CMK (cell line): ENCODE measurements at places on chromosomes 12 and 14.

DNA sequence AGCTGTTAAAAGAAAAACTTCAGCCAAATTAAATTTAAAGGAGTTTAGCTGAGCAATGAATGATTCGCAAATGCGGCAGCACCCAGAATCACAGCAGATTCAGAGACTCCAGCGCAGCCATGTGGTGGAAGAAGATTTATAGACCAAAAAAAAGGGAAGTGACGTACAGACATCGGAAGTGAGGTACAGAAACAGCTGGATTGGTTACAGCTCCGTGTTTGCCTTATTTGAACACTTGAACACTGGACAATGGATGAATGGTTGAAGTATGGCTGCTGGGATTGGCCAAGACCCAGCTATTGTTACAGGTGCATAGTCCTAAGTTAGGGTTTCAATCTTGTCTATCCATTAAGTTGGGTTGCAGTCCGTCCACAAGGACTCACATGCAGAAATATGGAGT lies 42.6 kb downstream of the GALNT8 start:
- DNase-seq, result no peak

DNA sequence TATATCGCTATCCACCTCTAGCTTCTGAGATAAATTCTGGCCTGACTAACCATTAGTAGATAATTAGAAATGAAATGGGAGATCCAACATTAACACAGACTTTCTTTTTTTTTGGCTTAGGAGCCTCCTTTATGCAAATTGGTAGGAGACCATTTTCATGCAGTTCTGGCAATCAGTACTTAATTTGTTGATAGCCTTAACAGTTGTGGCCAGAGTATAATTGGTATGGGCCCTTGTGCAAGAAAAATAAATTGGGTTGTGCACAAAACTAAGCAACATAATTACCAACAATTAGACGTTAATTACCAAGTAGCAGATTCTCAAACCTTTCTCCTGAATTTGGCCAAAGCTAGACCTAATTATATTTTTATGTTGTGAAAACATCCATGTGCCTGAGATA lies 111.0 kb downstream of the MGAT4C start:
- DNase-seq, result no peak

- no peak for DNase-seq
Observed at GRCh38 chr12:92554158-92555073, 148.4 kb upstream of the PLEKHG7 start.

GRCh38 chr14:69630360-69630759 lies 19.0 kb downstream of the SUSD6 start:
- DNase-seq, result no peak

GRCh38 chr12:62403031-62403430 lies 63.6 kb upstream of the MON2 start:
- no peak for DNase-seq

DNA sequence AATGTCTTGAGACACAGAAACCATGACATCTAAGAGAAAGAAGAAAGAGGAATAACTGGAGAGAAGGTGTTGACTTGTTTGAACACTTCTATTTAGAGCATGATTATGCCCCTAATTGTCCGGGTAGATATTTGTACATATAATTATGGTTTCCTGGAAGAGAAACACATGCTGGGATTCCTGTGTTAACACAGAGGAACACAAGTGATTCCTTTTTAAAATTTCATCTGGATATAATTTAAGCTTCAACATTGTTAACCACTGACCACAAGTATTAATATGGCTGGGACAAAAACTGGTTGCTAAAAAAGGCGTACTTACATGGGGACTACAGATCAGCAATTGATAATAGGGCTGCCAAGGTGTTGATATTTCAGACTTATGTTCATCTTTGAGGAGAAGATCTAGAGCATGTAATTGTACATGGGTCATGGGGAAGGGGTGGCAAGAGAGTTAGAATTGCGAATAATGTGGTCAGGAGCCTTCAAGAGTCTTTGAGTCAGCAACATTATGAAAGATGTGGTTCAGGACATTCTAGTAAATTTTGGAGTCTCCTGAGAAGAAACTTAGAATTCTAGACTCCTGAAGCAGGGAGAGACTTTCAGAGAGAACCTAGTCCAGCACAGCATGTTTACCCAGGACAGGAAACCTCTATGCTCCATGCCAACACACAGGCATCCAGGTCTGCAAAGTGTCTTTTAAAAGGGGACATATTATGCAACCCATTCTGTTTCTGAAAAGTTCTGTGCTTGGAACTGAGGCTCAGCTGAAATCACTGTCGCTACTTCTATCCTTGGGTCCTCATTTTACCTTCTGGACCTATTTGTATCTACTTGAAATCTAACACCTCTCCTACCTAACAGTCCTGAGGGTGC lies 56.5 kb downstream of the SLC38A1 start:
- DNase-seq, result no peak

GRCh38 chr12:110776410-110776809 lies 33.7 kb upstream of the PPP1CC start:
- DNase-seq, result no peak

- DNase-seq, result no peak
Observed at GRCh38 chr12:124777399-124778372, 86.0 kb downstream of the SCARB1 start.

- no peak for DNase-seq
Observed at GRCh38 chr14:103008768-103009357, 48.5 kb downstream of the CDC42BPB start.

DNA sequence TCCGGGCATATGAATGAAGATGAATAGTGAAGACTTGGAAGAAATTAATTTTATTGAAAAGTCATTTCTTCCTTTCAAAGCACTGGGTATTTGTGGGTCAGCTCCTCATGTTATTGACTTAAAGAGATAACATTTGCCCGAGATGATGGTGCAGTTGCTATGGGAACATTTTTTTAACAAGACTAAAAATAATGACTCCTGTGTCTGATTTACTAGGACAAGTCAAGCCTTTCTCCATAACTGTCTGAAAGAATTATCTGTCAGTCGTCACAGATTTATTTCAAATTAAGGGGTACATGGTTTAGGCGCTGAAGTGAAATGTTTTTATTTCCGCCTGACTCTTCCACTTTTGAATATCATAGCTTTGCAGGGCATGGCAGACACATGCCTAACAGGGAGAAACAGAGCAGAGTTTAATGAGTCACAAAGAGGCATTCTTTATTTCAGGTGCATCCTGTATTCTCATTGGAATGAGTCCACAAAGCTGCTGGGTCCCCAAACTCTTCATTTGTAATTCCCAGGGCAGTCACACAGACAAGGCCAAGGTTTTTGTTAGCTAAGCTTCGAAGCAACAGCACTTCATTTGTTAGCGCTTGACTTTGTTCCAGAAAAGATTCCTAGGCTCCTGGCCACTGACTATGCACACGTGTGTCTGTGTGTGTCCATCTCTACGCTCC lies 4.3 kb upstream of the GPHB5 start:
- no peak for DNase-seq

DNA sequence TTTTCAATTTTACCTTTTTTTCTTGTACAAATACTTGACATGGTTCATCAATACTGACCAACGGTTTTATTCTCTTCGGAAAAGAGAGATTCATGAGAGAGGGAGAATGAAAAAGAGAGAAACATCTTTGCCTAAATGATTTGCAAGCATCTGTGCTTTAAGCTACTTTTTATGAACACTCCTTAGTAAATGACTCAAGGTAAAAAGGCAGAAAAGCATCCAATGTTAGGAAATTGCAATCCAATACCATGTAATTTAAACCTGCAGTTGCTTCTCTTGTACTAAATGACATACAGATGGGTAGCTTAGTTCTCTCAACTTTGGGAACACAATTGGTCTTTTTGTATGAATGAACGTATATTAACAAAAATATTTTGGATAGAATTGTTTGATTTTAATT lies 46.1 kb downstream of the MSRB3 start:
- no peak for DNase-seq

- DNase-seq, result no peak
Observed at GRCh38 chr12:3251067-3251466, 173.9 kb downstream of the TSPAN9 start.

GRCh38 chr12:63855299-63855698 lies 10.8 kb downstream of the SRGAP1 start:
- no peak for DNase-seq

DNA sequence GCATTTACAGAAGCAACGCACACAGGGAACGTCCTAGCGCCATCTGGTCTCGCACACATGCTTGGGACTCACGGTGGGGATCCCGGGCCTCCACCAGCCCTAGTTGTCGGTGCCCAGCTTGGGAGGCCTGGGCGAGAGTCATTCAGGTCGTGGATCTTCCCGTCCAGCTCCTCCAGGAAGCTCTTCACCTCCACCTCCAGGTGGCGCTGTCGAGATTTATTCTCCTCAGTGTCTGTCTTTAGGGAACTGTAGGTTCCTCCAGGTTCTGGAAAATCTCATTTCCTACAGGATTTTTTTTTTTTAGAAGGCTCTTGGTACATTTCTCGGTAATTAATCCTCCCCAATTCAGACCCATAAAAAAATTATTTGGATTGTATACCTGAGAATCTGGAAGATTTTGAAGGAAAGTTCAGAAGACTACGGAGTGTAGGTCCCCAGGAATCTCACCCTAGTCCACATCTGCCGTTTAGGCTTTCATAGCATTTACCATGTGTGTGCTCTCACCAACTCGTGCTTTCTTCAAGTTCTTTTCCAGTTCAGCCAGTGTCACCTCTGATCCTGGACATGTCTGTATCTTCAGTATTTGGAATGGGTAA lies 910.0 kb downstream of the TMEM121 start:
- DNase-seq, result peak; percentile 31

DNA sequence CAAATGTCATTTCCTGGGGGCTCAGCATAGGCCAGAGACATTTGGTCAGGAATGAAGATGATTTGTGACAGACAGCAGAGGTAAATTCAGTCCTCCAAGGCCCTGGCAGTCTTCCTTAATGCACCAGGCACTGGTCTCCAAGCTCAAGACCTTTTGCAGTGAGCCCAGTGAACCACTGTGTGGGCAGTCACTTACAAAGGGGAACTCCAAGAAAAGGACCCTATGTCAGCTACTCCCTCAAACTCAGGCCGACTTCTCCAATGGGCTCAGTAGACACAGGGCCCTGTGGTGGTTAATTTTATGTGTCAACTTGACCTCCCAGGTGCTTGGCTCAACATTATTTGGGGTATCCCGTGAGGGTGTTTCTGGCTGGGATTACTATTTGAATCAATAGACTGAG lies 29.3 kb upstream of the PLEK2 start:
- DNase-seq, result no peak

GRCh38 chr12:67414011-67414715 lies 145.0 kb downstream of the CAND1 start:
- no peak for DNase-seq

GRCh38 chr12:104761091-104761490 lies 197.0 kb downstream of the SLC41A2 start:
- no peak for DNase-seq

DNA sequence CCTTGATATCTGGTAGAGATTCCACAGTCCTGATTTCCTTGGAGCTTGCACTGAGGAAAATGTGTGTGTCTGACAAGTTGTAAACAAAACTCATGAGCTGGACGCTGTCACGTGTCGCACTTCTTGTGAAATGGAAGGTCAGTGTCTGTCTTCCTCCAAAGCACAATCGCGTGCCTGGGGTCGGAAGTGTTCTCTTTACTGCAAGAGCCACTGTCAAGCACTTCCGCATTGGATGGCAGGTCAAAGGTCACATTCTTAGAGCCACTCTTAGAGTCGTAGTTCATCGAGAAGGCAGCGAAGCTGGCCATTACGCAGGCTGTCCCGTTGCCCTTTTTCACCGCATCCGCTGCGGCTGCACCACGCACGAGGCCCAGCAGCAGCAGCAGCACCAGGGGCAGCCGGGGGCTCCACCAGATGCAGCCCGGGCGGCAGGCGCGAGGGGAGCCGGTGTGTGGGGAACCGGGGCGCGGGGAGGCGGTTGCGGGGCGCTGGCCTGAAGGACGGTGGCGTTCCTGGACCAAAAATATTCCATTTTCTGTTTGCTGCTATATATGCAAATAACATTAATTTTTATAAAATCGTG lies 45.0 kb downstream of the LRTM2 start:
- no peak for DNase-seq

GRCh38 chr14:92760524-92760805 lies 12.0 kb upstream of the LGMN start:
- no peak for DNase-seq

- no peak for DNase-seq
Observed at GRCh38 chr12:41634091-41634490, 446.0 kb downstream of the PDZRN4 start.

- DNase-seq, result no peak
Observed at GRCh38 chr14:89085231-89085731, 260.8 kb downstream of the TTC8 start.
